Thymus (tissue), 14 donors: ENCODE measurements at places on chromosomes 1 and 21. TPM values are rescaled to one million over a fixed set of nuclear protein-coding genes. Genes with fewer than 3 reads are reported as not detected.

GRCh38 chr1:70666381-70667140 is 255.5 kb downstream of the CTH start:
- no peak overlapping the region for H3K4me3 ChIP-seq
- H3K36me3 ChIP-seq: no peaks in the 10 kb centered on the region
- H3K27me3 ChIP-seq: no peaks in the 10 kb centered on the region
- DNase-seq: no peak
- H3K4me1 ChIP-seq: no peaks in the 10 kb centered on the region

GRCh38 chr1:171204296-171204695 is 19.2 kb downstream of the FMO2 start:
- DNase-seq: no peak
- H3K4me1 ChIP-seq: no peaks in the 10 kb centered on the region
- H3K36me3 ChIP-seq: no peaks in the 10 kb centered on the region
- no peak overlapping the region for H3K4me3 ChIP-seq

Gene GPR157
- polyA plus RNA-seq: 5.8 TPM

Gene VSIG8
- 2.6 TPM for polyA plus RNA-seq

DNA sequence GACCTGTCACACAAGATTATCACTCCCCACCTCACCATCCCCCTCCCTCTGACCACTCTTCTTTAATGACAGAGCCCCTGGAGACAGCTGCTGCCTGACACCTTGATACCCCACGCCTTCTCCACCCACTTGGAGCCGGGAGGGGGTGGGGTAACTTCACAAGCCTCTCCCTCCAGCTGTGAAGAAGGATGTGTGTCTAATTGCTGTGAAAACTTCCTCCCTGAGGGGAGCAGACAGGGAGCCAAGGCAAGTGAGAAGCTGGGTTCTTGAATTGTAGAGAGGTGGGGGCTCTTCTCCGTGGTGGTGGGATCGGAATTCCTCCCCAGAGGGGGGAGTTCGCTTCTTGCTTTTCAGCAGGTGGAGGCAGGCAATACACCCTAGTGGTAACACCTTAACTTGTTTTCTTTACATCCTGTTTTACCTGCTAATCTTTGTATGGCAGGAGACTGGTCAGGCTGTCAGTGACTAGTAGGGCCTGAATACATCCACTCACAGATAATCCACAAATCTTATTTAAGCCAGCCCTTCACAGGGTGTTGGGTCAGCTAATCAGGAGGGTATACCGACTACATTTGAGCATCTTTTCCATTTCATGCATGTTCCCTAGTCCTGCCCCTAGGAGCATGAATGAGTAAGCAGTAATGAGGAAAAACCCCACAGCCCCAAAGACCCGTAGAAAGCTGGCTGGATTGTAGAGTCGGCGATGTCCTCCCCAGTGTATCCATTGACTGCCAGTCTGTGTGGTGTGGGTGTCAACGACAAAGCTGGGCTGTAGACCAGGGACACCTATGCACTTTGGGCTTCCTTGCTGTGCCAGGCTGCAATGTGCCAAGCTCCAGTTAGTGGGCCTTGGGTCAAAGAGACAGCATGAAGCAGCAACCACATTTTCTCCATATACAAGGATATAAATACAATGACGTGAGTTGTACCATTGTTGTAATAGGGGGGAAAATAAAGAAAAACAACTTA is 57.3 kb downstream of the NFASC start:
- H3K27me3 ChIP-seq: peaks cover 42% of the 10 kb centered on the region
- DNase-seq: no peak
- H3K27ac ChIP-seq: no peak overlapping the region
- H3K36me3 ChIP-seq: no peaks in the 10 kb centered on the region
- no peak overlapping the region for H3K4me3 ChIP-seq

Gene LYPLA2
- polyA plus RNA-seq: 57.7 TPM
